B cell (primary cell): ENCODE measurements at places on chromosomes 7 and 10.

DNA sequence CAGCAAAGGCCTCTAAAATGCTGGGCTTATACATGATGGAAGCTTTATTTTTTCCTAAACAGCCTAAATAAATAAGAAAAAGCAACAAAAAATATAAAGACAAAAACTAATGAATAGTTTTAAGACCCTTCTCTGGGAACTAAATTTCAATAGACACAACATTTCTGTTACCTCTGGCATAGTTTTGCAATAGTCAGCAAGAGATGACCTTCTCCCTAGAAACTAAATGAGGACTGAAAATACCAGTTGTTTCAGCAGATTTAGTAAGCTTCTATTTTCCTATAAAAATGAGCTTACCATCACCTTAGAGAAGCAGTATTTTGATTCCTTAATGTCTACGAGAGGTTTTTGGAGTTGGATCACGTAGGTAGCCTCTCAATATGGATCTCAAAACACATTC is 471.4 kb upstream of the NRP1 start:
- DNase-seq: no peak

DNA sequence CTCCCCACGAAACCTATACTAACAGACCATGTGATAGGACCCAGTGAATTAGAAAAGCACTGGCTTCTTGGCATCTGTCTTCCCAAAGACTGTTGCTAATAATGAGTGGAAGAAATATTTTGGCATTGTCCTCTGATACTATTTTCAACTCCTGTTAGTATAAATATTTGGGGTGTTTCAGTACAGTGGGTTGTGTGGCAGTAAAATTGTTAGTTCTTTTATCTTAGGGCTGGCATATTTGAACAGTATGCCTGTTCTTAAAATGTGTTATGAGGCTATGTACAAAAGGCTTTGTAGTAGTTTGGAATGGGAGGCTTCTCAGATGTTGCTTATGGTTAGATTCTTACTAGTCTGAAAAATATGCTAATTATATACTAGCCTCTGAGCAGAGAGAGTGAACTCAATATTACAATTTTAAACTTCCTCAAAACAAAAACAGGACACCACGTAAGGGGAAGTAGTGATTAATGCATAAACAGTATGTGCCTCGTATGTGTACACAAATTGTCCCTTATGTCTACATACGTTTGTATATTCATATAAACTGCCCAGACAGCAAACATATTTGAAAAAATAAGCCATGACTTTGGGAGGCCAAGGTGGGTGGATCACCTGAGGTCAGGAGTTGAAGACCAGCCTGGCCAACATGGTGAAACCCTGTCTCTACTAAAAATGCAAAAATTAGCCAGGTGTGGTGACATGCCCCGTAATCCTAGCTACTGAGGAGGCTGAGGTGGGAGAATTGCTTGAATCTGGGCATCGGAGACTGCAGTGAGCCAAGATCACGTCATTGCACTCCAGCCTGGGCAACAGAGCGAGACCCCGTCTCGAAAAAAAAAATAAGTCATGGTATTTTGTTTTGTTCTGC is 115.4 kb downstream of the ARID5B start:
- peak; percentile 88 for DNase-seq

DNA sequence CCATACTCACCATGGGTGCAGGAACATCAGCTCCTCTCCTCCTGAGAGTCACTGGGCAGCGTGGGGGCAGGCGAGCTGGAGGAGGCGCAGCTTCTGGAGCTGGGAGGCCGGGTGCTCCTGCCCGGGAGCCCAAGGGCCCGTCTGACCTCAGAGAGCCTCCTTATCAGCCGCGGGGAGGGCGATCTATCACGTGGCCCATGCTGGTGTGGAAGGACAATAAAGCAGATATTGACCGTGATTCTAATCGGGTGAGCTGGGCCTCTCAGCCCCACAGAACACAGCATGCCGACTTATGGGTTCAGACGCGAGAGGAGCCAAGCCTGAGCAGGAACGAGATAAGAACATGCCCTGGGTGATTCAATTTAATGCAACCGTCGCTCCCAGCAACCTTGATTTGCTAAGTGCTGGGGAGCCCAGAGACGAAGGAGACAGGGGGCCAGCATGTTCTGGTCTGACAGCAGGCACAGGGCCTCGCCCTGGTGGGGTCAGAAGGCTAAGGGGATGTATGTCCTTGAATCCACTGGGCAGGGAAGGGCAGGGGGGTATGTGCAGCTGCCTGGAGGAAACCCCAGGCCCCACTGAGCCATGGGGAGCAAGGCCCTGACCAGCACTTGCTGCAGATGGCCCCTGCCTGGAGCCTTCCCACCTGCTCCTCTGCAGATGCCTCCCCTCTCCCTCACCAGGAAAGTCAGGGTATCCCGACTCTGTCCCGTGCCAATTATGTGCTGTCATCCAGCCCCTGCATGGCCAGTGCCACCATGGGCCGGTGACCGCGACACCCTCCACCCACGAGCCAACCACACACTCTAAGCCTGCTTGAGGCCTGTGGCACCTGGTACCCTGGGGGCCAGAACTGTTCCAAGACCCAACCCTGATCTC is 95.3 kb upstream of the RET start:
- no peak for DNase-seq

DNA sequence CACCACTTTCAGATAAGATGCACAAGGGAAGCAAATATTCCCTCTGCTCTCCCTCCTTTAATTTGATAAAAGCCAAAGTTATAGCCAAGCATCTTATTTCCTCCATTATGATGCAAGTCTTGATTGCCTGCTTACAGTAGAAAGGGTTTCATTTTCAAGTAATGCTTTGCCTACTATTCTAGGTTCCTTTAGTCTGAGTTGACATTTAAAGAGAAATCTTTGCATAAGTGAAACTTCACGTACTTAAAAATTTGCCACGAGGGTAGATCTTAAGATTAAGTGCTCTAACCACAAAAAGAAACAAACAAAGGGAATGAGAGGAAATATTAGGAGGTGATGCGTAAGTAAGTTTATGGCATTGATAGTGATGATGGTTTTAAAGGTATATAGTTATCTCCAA is 78.1 kb upstream of the VWDE start:
- no peak for DNase-seq

GRCh38 chr7:45923290-45923689 is 2.2 kb upstream of the IGFBP3 start:
- peak; percentile 51 for DNase-seq

- DNase-seq: no peak
These were observed 496.8 kb upstream of the AKR1E2 start for GRCh38 chr10:4329225-4329624.

- DNase-seq: peak; percentile 87
These were observed 62.2 kb downstream of the CCDC71L start for GRCh38 chr7:106598663-106599342.

DNA sequence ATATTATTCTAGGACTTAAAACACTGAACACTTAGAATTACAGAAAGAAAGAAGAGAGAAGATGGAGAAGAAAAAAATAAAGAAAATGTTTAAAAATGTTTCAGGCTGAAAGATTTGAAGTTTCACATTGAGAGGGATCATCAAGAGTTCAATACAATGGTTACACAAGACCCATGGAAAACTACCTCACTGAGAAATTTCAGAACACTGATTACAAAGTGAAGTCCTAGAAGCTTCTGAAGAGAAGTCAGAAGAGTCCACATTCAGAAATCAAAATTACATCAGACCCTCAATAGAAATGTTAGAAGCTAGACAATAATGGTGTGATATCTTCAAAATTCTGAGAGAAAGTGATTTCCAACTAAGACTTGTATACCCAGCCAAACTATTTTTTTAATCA is 196.1 kb downstream of the MACC1 start:
- no peak for DNase-seq

DNA sequence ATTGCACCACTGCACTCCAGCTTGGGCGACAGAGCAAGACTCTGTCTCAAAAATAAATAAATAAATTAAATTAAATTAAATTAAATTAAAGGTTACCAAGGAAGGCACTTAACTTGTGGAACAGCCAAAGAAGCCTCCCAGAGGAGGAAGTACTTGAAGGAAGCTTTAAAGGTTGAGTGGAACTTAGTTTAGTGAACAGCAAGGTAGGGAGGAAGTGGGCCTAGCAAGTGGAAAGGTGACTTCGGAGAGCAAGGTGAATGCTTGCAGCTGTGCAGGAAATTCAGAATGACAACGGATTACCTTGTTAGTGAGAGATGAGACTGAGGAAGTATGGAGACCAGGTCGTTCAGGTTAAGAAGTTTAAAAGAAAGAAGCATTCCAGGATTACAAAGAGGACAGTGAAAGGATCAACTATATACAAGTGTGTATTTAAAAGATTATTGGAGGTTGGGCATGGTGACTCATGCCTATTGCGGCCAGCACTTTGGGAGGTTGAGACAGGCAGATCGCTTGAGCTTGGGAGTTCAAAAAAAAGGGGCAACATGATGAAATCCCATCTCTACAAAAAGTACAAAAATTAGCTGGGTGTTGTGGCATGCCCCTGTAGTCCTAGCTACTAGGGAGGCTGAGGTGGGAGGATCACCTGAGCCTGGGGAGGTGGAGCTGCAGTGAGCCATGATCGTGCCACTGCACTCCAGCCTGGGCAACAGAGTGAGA is 12.8 kb upstream of the RPEL1 start:
- DNase-seq: no peak

DNA sequence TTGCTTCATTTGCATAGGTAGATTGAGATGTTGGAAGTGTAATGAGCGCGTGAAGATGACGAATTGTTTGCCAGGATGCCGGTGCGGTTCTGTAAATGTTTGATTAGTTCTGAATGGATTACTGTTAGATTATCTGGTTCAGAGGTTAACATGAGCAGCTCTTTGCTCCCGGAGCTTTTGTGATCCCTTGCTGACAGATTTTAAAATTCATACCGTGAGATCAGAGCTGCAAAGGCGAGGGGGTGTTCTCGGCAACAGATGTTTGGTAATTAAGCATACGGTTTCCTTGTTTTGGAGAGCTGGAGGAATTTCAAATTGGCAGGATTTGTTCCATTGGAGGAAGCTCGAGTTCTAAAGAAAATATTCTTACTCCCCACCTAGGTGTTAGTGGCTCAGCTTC is 237.8 kb upstream of the GPR26 start:
- no peak for DNase-seq

GRCh38 chr7:44846816-44847508 is 925 bp downstream of the H2AZ2 start:
- DNase-seq: no peak

GRCh38 chr10:99370993-99371392 is 41.8 kb downstream of the CNNM1 start:
- DNase-seq: no peak

- no peak for DNase-seq
These were observed 30.5 kb upstream of the SEM1 start for GRCh38 chr7:96740130-96740529.

- no peak for DNase-seq
These were observed 104.0 kb downstream of the GRM3 start for GRCh38 chr7:86747698-86748097.

DNA sequence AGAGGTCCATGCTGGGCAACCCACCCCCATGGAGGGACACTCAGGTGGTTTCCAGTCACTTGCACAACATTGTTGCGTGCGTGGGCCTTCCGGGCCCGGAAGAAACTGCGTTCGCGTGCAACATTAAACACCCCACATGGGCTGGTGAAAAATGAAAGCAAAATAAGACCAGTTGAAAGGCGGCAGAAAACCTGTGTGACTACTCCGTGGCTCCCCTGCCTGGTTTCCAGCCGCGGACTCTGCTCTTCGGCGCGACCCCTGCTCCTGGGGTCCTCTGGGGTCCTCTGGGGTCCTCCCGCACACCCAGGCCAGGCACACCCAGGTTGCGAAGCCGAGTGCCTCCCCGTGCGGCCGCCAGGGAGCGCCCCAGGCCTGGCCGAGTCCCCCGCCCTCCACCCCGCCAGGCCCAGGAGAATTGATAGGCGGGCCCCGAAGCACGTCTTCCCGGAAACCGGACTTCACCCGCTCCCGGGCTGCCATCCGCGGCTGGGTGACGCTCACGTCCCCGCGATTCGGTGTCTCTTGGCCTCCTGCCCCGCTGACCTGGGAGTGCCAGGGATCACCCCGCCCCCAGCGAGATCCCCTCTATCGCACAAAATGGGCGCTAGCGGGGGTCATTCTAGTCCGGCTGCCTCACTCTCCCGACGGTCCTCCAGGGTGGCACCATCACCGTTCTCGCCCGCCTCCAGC is 1.9 kb upstream of the SH2D4B start:
- peak; percentile 84 for DNase-seq

DNA sequence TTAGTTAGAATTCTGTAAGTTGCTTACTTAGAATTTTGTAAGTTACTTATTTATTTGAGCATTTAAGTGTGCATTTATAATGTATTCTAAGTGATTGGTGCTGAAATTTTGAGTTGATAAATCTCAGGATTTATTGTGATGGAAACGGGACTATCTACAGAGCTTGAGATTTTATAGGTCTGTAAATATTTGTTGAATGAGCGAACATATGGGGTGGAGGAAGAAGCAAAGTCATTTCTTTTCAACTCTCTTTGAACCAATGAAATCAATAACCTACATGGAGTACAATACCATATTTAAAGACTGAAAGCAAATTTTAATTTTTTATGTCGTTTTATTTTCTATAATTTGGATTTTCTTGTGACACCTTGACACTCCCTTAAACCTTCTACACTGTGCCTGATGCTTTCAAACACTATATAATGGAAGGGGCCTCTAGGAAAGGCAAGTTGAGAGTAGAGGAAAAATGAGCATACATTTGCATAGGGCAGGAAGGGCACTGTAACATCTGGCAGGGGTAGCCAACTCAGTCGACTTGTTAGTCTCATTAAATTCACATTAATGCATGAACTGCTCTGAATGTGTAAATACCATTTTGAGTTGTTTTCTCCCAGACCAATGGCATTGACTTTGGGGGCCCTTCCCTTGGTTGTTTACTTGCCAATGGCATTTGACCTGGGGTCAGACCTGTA is 204.2 kb downstream of the DYNC1I1 start:
- DNase-seq: no peak

DNA sequence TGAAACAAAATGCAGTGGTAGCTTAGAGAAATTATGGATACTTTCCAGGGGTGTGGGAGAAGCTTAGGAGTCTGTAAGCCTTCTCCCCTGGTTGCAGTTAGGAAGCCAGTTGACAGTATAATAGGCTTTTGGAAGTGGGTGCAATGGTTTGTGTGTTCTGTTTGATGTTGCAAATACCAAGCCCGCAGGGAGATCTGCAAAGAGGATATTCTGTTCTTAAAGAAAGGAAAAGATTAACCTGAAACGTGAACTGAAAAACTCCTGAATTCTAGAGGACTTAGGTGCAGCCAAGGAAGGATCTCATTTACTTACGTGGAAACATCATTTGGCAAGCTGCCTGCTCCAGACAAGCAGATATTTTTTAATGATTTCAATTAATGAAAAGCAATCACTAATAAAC is 496.6 kb downstream of the AUTS2 start:
- DNase-seq: no peak
